Foreskin keratinocyte (primary cell): ENCODE measurements at places on chromosomes 1 and 21. TPM values are rescaled to one million over a fixed set of nuclear protein-coding genes. Genes with fewer than 3 reads are reported as not detected.

The ARL8A gene
- total RNA-seq, result 21.9 and 26.0 TPM in 2 replicates

DNA sequence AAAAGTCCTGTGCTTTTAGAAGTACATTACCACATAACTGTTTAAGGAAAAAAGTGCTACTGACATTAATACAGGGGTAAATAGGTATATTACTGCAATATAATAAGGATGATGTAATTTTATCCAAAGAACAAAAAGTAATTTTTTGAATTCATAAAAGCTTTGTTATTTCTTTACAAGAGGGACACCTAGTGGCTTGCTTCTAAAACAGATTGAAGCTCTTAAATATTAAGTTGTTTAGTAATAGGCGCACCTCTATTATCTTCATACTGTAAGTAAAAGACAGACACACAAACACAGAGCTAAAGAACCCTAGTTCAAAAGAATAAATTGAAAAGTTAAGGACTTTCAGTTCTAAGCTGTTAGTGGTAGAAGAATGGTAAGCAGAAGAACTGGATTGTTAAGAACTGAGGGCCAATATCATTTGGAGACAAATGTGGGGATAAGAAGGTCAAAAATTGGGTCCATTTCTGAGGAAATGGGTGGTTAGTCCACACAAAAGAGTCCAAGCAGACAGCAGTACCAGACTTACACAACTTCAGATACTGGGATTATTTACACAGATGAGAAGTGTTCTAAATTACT is 15.4 kb downstream of the ZNHIT6 start:
- peak; percentile 21 for DNase-seq

The LRRN2 gene
- not detected in 2 replicates for total RNA-seq

The LRRC53 gene
- not detected in 2 replicates for total RNA-seq

DNA sequence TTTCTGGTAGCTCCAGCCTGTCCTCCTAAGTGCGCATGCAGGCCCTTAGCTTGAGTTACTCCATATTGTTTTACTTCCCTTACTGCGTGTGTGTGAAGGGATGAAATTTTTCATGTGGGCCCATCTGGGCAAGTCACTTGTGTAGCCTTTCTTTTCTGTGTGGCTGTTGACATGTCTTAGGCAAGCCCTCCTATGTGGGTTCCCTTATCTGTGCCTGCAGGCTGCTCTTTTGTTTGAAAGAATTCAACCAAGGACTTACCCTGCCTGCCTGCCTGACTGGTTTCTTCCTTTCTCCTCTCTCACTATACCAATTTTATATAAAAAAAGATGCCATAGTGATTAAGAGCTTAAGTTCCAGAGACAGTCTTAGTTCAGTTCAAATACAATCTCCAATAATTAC is 249.3 kb downstream of the ATG4C start:
- no peak for DNase-seq

The TENT5C gene
- 0.07 and 0.11 TPM in 2 replicates for total RNA-seq

- no peak for DNase-seq
Observed at GRCh38 chr1:41773144-41773591, 145.6 kb downstream of the HIVEP3 start.
